Tibial nerve (tissue), 4 donors: ENCODE measurements at places on chromosomes 7 and 10. TPM values are rescaled to one million over a fixed set of nuclear protein-coding genes. Genes with fewer than 3 reads are reported as not detected.

DNA sequence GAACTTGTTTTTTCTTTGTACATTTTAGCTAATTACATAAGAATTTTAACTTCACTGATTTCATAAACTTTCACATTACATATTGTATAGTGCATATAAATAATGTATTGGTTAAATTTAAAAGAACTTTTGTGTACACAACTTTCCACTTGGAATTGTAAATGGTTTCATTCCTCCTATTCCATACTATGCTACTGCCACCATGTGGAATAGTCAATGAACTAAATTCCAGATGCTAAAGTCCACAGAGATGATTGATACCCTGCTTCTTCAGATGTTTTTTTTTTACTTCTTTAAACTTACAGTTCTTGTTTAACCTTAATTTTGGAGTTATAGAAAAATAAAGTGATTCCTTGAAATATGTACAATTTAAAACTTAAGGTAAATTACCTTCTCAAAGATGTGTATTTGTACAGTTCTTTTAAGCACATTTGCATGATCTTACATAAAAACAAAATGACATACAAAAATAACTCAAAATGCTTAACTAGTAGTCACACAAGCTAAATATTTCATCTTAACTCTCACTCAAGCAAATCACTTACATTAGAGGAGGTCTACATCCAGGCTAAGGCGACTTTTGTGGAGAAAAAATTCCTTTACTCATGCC lies 247.6 kb upstream of the HGF start:
- DNase-seq, result no peak

DNA sequence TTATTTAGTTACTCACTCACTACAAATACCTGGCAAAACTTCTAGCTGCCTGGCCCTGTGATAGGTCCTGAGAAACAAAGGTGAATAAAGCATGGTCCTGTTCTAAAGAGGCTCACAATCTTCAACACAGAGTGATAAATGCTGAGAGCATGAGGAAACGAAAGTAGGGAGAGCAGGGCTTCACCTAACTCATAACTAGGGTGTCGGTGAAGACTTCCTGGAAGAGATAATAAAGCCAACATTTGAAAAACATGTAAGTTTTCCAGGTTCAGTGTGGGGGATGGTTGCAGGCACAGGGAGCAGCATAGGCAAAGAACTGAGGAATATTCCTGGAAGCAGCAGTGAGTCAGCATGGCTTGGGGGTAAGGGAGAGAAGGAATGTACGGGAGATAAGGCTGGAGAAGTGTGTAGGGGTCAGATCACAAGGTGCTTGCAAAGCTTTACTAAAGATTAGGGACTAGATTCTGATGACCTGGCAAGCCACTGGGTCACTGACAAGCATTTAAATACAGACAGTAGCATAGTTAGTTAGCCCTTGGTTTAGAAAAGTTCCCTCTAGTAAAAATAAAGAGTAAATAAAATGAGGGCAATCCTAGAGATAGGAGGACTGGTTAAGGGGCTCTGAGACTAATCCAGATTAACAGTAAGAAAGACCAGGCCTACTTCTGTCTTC lies 5.1 kb downstream of the KEL start:
- DNase-seq, result no peak

DNA sequence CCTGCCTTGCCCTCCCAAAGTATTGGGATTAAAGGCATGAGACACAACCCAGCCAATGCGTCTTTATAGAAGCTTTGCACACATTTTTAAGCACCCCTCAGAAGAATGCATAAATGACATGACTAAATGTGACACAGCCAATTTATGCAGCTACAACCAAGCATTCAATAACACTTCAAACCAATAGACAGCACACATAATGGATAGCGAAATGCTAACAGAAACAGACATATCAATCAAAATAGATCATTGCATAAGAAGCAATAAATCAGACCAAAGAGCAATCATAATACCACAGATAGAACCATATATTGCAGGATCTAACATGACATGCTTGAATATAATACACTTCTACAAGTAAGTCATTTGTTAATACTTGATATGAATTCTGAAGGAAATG lies 34.2 kb upstream of the AKR1B1 start:
- no peak for DNase-seq

The SPDYE2B gene
- total RNA-seq, result not detected

GRCh38 chr10:51510231-51510630 lies 189.2 kb downstream of the CSTF2T start:
- no peak for DNase-seq

- DNase-seq, result no peak
Observed at GRCh38 chr7:84790882-84791281, 396.0 kb downstream of the SEMA3D start.

GRCh38 chr7:138120140-138120827 lies 44.0 kb downstream of the AKR1D1 start:
- DNase-seq, result no peak

The BNIP3 gene
- total RNA-seq, result 149 TPM
